ENCODE measurements at places on chromosomes 6 and 20.
A peak's percentile ranks its signal among the peaks of the same experiment; 100 is the strongest.

DNA sequence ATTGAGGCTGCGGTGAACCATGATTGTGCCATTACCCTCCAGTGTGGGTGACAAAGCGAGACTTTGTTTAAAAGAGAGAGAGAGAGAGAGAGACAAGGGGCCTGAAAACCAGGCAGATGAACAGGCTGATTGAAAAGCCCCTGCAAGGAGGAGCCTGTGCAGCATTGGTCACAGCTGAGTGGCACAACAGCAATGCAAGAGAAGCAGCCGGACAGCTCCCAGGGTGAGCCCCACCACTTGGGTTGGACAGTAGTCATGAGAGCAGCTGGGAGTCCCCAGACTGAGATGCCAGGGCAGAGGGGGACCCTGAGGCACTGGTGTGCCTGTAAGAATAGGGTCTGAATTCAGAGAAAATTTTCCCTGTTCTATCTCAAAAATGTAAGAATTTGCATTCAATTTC lies 10.2 kb downstream of the DNPH1 start:
- DNase-seq = no peak

DNA sequence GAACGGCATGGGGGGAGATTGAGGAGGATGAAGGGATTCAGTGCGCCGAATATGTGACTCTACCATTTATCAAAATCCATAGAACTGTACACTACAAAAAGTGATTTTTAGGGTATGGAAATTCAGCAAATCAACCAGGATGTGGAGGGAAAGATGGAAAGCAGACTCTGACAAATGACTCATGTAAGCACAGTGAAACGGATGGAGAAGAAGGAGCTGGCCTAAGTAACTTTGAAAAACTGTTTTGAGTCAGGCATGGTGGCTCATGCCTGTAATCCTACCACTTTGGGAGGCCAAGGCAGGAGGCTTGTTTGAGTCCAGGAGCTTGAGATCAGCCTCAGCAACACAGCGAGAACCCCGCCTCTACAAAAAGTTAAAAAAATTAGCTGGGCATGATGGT lies 39.2 kb downstream of the MUC22 start:
- DNase-seq = no peak

DNA sequence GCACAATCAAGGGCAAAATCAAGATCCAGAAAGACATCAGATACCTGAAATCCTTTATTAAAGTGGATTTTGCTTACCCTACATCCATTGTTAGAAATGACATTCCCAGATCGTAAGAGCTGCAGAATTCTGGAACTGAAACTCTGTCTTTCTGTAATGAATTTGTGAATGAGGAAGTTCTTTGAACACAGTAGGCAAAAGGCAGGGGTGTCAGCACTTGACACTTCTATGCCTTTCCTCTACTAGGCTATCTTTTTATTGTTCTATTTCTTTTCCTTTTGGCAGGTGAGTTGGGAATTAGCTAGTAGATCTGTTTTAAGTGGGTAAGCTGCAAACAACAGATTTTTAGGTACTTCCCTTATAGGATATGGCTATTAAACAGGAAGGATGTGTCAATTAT lies 126.3 kb downstream of the CARMIL1 start:
- DNase-seq = no peak

- peak; percentile 87 for DNase-seq
Measured at GRCh38 chr6:40912158-40912946, 126.7 kb downstream of the UNC5CL start.

DNA sequence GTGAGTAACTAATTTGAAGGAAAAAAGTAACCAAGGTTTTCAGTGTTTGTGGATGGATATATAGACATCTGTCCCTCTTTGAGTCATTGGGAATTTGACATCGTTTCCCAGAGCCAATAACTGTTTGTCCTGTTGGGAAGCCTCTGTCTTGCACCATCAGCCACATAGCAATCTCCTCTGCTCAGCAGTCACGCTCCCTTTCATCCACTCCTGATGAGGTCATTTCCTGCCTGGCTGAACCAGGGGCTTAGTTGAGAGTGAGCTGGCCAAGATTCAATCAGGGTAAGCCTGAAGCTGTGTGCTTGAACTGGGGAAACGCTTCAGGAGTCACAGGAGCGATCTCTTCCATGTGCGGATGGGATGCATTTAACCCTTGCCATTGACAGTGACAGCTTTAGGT lies 121.5 kb upstream of the FOXQ1 start:
- DNase-seq = no peak

DNA sequence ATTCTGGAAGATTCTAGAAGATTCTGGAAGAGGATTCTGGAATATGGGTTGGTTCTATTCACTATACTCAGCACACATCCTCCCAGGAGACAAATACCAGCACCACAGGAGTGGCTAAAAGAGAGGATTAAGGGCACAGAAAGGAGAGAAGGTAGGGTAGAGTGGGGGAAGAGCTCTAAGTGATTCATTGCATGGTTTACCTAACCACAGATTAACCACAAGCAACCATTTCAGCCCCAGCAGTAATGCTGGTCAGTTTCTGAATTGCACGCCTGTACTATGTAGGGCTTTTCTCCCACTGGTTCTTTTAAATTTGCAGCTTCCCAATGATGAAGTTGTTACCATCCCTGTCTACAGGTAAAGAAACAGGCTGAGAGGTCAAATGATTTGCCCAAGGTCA lies 192.7 kb upstream of the PMEPA1 start:
- no peak for DNase-seq

Measured in NCI-H2081 (cell line).